GM20000 (cell line): ENCODE measurements at places on chromosomes 2 and 18.

GRCh38 chr2:232816657-232817056 lies 40.3 kb upstream of the KCNJ13 start:
- DNase-seq = no peak

DNA sequence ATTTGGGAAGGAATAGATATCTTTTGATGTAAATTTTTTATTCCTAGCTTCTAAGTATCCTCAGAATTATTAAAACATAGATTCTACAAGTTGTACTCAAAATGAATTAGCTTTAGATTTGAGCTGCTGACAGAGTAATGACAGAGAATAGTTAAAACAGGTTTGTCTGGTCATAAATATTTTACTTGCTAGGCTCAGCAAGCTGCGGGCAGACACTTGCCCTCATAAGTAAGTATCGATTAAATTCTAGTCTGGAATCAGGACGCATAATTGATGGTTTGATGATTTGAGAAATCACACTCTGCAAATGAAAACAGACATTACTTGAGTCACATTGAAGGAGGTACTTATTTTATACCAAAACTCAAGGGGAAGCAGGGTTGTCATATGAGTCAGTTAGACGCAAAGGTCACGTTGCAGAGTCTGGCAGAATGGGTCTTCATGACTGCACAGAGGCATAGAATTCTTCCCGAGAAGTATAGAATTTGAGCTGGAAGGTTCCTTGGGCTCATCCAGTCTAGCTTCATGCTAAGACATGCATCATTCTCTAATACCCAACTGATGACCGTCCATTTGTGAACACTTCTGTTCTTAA lies 27.5 kb downstream of the ARL4C start:
- DNase-seq = no peak

GRCh38 chr2:170975127-170975942 lies 46.3 kb downstream of the GORASP2 start:
- DNase-seq = peak; percentile 9

DNA sequence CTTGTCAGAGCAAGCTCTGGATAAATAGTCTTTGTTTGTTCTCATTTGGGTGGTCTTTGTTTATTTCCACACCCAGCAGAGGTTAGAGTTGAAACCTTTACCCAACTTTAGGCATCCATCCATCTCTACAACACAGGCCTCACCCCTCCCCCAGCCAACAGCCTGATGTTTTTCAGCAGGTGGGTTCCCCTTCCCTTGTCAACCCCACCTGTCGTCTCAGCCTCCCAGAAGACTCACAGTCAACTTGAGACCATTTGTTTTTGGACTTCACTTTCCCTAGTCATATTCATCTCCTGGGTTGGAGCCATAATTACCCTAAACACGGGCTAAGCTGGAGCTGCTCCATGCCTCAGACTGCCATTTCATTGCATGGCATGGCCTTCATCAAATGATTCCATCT lies 31.7 kb upstream of the IL36G start:
- DNase-seq = no peak

DNA sequence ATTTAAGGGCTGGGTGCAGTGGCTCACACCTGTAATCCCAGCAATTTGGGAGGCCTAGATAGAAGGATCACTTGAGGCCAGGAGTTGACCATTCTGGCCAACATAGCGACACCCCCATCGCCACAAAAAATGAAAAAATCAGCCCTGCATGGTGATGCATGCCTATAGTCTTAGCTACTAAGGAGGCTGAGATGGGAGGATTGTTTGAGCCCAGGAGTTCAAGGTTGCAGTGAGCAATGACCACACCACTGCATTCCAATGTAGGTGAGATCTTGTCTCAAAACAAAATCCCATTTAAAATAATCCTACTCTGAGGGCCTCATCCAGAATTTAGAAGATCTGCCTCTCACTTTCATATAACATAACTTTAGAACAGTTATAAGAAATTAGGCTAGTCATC lies 2.7 kb upstream of the SERTAD2 start:
- no peak for DNase-seq

DNA sequence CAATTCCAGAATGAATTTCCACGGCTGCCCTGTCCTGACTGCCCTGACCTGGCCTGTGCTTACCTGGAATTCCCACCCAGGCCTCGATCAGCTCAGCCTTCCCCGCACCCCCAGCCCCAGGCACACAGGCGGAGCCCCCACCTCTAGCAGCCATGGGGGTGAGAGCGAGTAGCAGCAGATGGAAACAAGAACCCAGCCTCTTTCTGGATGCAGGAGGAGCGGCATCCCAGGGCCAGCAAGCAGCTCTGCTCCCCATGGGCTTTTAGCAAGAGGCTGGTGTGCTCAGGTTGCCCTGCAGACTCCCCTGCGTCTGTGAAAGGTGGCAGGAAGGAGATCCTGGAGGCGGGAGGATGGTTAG lies 101.8 kb downstream of the TPO start:
- DNase-seq = no peak

DNA sequence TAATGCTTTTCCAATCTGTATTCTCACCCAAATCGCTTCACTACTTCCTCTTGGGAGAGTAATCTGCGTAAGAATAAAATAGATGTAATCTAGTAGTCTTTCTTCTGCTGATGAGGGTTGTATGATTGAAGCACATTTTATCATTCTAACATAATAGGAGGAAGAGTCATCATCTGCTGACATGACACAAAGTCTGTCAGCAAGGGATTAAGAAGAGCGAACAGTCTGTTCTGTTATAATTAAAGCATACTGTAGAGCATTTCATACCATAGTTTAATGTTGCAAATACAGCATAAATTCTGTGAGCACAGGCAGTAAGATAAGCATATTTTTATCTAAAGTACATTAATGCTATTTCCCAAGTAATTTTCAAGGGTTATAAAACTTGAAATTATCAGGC lies 10.4 kb downstream of the SLC25A52 start:
- no peak for DNase-seq

DNA sequence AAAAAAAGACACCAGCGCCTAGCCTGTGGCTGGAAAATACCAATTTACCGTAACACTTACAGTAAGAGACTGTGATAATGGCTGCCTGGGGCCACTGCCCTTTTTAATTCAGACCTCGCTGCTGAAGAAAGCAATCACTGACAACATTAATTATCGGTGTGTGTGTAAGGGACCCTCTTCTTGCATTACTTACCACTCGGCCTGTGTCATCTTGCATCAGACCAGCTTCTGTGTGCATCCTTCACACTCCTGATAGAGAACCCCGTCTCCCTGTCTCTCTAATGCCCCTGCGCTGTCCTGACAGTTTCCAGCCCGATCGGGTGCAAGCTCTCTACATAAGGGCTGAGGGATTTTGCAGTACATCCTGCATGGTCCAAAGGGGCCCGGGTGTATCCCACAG lies 124.4 kb downstream of the ZNF516 start:
- DNase-seq = no peak

- no peak for DNase-seq
These were observed 324.4 kb downstream of the LRRTM1 start for GRCh38 chr2:79980116-79980515.

- DNase-seq = no peak
These were observed 57.7 kb downstream of the BIN1 start for GRCh38 chr2:127048969-127049897.

DNA sequence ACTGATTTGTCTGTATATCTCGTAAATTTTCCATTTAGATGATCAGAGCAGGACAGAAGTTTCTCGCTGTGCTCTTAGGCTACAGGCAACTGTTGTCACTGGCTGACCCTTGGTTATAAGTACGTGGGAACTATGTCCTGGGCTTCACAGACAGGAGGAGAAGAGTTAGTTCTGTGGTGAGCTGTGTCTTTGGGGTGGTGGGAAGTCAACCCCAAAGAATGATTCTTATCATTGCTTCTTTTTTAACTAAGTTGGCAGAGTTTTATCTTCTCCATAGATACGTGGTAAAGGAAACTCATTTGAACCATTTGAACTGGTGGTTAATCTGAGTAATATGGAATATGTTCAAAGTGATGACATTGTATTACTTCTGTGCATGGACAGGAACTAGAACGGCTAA lies 230.6 kb upstream of the EPAS1 start:
- DNase-seq = no peak

- no peak for DNase-seq
These were observed 24.5 kb upstream of the INPP4A start for GRCh38 chr2:98419977-98420725.

DNA sequence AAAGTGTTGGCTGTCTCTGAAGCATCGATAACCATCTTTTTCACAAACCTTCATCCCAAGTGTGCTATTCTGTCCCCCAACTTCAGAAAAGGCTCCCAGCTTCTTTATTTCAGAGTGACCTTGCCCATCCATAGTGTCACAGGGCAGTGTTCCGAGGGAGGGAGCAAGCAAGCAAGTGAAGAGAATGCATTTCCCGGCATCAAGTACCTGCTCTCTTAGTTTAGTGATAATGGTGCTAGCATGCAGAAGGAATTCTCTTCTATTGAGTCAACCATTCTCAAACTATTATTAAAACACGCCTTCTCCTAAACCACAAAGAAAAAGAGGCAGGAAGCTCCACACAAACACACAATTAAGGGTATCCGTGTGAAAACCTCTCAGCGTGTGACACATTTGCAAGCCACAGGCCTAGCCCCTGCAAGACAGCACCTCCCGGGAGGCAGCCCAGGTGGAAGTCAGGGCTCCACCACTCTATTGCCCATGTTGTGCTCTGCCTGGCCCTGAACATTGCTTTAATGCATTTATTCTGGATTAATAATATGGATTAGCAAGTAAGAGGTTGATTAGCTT lies 504.9 kb downstream of the GALR1 start:
- no peak for DNase-seq

GRCh38 chr18:48955830-48956261 lies 5.1 kb upstream of the SMAD7 start:
- no peak for DNase-seq

DNA sequence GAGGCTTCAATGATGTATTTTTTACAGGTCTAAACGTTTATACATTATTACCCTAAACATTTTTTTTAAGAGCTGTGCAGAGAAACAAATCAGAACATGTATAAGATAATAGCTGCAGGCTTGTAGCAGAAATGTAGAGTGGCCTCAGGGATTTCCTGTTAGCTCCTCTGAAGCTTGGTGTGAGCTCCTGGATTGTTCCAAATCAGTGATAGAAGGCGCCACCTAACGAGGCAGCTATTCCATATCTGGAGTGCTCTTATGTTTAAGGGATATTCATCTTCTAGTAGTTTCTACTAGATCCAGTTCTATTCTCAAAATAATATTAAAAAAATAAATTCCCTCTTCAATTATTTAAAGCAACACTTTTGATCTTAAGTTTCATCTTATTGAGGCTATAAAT lies 93.1 kb downstream of the LRP1B start:
- no peak for DNase-seq

GRCh38 chr18:42980426-42980825 lies 135.1 kb downstream of the RIT2 start:
- DNase-seq = no peak

DNA sequence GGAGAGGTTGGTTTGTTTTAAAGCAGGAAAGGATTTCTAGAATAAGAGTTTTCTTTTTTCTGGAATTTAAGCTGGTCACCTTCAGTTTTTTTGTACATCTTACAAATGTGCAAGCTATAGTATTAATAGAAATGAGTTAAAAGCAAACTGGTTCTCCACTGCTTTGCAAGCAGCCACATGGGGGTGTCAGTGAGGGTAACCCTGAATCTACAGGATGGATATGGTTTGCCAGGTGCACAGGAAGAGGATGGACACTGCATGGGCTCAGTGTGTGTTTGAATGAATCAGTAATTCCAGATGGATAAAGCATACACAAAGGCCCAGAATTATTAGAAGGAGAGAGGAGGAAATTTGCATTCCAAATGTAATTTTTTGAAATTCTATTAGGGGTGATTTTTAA lies 89.0 kb downstream of the MAPRE2 start:
- no peak for DNase-seq

GRCh38 chr2:175457895-175458448 lies 276.5 kb upstream of the ATP5MC3 start:
- no peak for DNase-seq

DNA sequence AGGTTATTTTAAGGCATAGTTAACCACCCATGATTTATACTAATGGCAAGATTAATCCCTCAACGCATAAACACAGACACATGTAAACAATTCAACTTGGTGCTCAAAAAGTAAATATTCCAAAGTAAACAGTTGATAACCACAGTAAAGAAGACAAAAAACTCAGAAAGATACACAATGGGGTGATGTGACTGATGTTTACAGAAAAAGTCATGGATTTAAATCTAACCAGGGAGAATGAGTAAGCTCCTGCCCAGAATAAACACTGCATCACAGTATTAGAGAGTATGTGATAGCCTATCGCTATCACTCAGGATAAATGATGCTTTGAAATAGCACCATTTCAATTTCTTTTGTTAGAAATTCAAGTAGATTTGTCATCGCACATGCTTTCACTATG lies 49.3 kb downstream of the HIBCH start:
- DNase-seq = no peak
